Astrocyte (in vitro differentiated cells and primary cell): ENCODE measurements at places on chromosomes 3 and 15. TPM values are rescaled to one million over a fixed set of nuclear protein-coding genes. Genes with fewer than 3 reads are reported as not detected.

RETNLB gene
- not detected in 2 replicates for total RNA-seq

WNT5A gene
- 45.8 and 66.2 TPM in 2 replicates for total RNA-seq

PCOLCE2 gene
- total RNA-seq = 4.5 and 5.4 TPM in 2 replicates

DNA sequence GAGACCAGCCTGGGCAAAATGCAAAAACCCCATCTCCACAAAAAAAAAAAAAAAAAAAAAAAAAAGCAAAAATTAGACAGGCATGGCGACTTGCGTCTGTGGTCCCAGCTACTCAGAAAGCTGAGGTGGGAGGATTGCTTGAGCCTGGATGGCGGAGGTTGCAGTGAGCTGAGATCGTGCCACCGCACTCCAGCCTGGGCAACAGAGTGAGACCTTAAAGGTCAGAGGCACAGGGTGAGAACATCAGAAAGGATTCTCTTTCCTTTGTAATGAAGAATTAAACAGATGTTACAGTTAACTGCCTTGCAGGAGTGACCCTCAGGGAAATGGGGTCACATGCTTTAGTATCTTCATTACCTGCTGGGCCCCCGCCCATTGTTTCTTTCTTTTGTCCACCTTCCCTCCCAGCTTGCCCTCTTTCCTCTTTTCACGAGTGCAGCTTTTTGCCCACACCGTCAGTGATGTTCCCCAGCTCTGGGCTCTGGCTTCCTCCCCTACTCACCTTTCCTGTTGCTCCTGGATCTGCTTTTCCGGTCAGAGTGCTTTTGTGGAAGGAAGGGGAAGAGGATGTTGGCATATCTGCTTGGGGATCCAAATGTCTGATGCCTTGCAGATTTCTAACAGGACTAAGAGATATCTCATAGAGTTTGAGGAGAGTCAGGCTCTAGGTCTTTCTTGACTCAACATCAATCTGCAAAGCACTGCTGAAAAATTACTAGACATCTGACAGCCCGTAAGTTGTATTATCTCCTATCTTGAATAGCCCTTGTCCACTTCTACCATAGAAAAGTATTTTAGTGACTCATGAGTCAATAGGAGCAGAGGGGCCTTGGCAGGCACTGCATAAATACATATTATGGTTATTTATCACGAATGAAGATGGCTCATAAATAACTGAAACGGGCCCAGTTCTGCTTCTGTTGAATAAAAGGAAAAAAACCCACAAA, 35.6 kb upstream of the NDUFB4 start:
- peaks cover 27% of the 10 kb centered on the region for H3K4me1 ChIP-seq
- H3K36me3 ChIP-seq = no peaks in the 10 kb centered on the region
- peak overlapping the region; percentile 25 for H3K4me3 ChIP-seq
- H3K27ac ChIP-seq = peak overlapping the region; percentile 95
- peak; percentile 39 for DNase-seq

- H3K27ac ChIP-seq = no peak overlapping the region
- no peak for DNase-seq
- no peaks in the 10 kb centered on the region for H3K4me1 ChIP-seq
Measured at GRCh38 chr3:167507954-167508353, 34.1 kb upstream of the SERPINI2 start.
